H1 (cell line): ENCODE measurements at places on chromosomes 1 and 21.

GRCh38 chr1:11984121-11984520 lies 3.9 kb downstream of the MFN2 start:
- DNase-seq: no peak

- DNase-seq: no peak
These were observed 431 bp downstream of the CLCN6 start for GRCh38 chr1:11806307-11806936.

- DNase-seq: peak; percentile 34
These were observed 29.2 kb downstream of the MAN1C1 start for GRCh38 chr1:25645637-25646400.

- DNase-seq: no peak
These were observed 18.0 kb downstream of the PTPRU start for GRCh38 chr1:29254346-29254745.

DNA sequence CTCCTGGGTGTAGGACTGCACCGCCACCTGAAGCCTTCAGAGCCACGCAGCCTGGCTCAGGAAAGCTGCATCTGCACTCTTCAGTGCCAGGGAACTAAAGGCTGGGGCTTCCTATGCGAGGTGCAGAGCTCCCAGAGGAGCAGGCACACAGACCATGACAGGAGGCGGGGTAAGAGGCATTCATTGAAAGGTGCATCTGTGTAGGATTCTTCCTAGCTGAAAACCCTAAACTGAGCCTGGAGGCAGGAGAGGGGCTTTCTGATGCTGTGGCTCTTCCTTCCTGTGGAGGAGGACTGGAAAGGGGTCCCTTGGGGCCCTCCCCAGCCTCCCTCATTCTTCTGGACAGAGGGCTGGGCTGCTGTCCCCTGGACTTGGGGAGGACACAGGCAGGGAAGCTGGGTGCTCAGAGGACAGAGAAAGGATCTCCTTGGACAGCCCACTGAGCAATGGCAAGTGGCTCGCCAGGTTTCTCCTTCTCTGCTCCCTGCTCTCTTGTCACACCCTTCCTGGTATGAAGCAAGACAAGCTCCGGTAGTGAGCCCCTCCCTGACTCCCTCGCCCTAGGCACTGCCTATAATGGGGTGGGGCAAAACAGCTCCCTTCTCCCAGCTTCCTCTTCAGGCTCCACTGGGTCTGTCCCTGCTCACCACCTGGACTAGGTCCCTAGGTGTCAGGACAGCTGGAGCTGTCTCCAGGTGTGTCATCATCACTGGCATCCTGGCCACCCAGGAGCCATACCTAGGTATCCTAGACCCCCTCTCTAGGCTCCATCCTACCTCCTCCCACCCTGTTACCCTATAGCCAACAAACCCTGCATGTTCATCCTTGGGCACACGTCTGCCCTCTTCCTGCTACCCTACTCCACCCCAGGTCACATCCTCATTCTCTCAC lies 20.0 kb downstream of the S100A6 start:
- DNase-seq: no peak

DNA sequence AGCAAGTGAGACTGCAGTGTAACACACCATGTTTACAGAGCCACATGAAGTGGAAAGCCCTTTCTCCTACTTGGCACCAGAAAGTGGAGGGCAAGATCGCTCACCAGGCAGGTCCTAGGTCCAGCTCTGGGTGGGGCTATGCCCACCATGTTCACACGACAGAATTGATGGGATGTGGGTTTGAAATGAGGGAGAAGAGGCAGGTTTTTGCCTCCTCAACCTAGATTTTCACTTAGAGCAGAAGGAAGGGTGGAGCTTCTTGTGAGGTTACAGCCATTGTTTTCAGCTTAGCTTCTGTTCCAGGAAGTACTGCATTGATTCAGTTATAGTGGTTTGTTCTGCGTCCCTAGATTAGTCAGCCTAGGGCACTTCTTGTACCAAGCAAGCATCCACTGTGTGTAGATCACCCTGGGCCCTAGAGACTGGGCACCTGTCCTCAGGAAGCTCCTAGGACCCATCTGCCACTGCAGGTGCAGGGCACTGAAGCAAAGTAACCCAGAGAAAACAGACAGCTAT lies 2.3 kb downstream of the CD53 start:
- DNase-seq: no peak

DNA sequence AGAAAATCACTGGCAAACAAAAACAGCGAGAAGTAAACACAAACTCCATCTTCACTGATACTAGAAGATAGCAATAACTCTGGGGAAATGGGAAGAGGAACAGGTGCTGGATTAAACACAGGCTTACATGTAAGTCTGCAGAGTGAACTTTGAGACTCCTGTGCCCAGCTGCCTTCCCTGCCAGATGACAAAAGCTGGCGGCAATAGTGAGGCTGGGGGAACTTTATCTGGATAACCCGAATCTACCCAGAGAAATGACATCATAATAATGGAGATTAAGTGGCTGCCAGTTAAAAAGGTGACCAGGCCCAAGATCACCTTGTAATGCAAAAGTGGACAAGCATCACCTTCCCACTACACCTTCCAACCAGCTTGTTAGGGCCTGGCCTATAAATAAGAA lies 184.5 kb downstream of the CHRM3 start:
- DNase-seq: no peak

GRCh38 chr1:48021792-48022191 lies 24.6 kb upstream of the TRABD2B start:
- no peak for DNase-seq

GRCh38 chr1:241639623-241640148 lies 483 bp downstream of the CHML start:
- DNase-seq: no peak

DNA sequence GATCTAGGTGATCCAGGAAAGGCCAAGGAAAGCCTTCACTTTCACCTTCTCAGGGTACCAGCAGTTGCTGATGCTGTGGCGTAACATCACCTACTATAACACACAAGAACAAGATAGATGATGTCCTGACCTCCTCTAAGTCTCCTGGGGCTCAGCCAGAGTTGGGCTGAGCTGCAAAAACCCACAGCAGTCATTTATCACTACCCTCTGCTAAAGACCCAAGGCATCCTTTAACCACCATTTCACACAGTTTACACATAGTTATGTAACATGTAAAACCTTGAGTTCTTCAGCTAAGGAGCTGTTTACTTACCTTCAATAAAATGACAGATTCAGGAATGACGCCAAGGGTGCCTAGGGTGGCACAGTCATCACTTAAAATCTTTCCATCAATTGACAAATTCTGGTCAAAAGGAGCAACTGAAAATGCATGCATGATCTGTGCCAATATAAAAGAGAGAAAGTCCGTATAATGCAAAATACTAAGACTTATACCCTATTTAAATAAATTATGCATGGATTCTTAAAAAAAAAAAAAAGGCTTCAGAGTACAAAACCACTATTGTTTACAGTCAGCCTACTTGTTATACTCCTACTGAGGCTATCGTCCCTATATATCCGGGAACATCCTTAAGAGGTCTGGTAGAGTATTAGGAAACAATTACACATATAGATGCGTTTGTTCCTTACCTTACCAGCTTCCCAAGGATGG lies 20.7 kb upstream of the RAP1GAP start:
- no peak for DNase-seq

DNA sequence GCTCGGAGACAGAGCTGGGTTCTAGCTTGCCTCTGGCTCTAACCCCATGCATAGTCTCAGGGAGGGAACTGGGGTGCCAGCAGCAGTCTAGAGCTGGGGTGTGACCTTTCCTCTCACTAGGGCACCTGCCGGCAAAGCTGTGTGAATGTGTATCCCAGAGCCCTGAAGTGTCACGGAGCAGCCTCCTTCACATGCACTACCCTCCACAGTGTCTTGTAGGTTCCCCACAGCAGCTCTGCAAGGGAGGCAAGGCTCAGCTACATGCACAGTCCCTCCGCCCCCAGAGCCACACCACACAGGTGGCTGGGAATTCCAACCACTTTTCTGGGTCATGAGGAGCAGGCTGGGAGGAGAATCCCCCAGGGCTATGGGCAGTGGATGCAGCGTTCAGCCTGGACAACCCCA lies 7.7 kb upstream of the HPCA start:
- no peak for DNase-seq

GRCh38 chr1:210711825-210712612 lies 383.3 kb downstream of the HHAT start:
- no peak for DNase-seq

- no peak for DNase-seq
These were observed 41.1 kb upstream of the IL20 start for GRCh38 chr1:206824331-206824730.

GRCh38 chr1:160149716-160150115 lies 1.7 kb upstream of the ATP1A4 start:
- no peak for DNase-seq

- no peak for DNase-seq
These were observed 55.3 kb upstream of the NBPF3 start for GRCh38 chr1:21384620-21385019.

DNA sequence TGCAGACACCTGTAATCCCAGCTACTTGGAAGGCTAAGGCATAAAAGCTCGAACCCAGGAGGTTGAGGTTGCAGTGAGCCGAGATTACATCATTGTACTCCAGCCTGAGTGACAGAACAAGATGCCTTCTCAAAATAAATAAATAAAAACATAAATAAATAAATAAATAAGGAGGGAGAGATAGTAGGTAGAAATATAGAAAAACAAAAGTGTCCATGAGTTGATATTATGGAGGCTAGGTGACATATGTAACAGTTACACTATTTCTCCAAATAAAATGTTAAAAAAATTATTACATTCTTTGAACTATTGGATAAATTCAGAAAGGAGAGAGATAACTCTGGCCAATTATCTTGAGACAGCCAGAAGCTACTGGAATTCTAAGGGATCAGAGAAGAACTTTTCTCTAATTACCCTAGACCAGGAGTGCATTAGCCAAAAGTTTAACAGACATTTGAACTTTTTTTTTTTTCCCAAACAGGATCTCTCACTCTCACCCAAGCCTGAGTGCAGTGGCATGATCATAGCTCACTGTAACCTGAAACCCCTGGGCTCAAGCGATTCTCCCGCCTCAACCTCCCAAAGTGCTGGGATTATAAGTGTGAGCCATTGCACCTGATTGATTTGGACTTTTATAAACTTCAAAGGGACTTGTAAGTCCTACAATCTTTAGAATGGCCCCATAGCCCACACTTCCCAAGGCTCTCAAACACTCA lies 17.6 kb downstream of the SYNJ1 start:
- DNase-seq: no peak

GRCh38 chr1:44289530-44289929 lies 65.5 kb downstream of the ERI3 start:
- DNase-seq: no peak

DNA sequence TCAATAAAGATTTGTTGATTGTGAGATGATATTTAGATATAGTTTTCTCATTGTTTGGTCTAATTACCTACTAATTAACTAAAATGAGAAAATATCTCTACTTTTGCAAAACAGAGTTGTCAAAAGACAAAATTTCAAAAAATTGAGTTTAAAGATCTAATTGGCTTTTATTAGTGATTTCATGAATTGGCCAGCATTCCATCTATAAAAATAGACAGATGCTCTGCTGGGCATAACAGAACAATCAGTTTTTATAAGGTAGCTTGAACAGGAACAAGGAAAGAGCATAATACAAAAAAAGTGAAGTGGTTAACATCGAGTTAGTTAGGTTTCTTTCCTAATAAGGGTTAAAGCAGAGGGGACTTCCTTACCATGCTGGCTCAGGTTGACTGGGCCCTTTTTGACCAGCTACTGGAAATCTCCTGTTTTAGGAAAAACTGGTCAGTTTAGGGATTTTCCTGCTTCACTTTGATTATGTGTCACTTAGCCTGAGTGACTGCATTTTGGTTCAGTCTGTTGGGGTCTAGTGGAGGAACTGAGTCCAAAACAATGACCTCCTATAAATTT lies 63.0 kb downstream of the VCAM1 start:
- no peak for DNase-seq

DNA sequence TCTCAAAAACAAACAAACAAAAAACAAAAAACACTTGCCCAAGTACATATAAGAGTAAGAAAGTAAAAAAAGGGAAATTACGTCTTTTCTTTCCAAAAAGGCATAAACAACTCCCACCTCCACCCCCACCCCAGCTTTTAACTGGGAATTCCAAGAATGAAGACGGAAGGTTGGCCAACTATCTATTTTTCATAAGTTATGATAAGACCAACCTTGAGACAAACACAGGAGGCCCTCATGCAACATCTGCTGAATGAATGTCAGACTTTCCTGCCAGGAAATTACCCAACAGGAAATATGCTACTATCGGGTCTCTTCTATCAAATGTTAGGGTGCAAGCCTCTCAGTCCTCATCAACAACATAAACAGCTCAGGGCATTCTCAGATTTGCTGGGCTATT lies 1.9 kb downstream of the BSDC1 start:
- DNase-seq: no peak

- no peak for DNase-seq
These were observed 49.7 kb upstream of the EPB41 start for GRCh38 chr1:28864695-28865094.

DNA sequence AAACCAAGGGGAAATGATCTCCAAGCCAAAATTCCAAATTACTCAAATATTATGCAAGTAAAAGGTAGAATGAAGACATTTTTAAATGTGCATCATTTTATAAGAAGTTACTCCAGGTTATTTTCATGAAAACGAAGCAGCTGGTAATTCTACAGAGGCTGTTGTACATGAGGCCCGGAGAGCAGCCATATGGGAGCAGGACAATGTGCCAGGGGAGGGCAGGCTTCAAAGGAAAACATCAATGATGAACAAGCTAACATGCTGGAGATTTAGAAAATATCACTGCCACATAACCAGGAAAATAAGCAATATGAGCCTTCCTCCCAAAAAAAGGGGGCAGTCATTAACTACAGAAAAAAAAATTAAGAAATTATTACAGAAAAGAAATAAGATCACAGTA lies 109.1 kb downstream of the TIAM1 start:
- DNase-seq: no peak

DNA sequence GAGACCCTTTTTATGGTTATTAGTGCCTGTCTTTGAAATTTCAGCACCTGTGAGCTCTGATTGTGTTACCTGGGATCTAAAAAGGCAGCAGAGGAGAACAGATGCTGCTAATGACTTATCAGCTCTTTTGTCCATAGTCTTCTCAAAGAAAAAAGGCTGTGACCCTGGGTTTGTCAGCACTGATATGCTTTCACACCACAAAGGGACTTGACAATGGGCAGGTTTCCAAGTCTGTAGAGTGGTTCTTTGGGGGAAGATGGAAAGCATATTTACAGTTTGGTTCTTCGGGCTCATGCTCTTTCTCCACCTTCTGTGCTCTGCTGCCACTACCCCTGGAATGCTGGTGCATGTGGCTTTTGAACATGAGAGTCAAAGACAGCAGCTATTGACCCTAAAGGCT lies 32.0 kb downstream of the DNAJC6 start:
- no peak for DNase-seq

DNA sequence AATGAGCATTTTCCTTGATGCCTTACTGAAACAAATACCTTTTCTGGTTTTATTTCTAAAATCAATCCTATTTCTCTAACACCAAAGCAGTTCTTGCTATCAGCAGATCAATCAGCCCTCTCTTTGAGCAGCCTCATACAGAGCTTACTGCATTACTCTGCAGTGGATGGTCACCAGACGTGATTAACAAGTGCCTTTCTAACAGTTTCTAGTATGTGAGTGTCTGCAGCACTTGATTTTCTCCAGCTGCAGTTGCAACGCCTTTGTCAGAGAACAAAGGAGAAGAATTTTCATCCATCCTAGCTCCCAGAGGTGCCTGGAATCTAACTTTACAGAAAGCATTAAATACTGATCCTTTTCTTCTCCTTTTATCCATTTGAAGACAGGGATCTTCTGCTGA lies 177.3 kb upstream of the SGIP1 start:
- DNase-seq: no peak

GRCh38 chr1:110393691-110394492 lies 3.1 kb upstream of the SLC16A4 start:
- no peak for DNase-seq
